Muscle of arm (tissue), 14 donors: ENCODE measurements at places on chromosomes 3 and 15.

GRCh38 chr3:43727930-43728329, 37.2 kb downstream of the ABHD5 start:
- no peak for DNase-seq

GRCh38 chr15:46892621-46893160, 824.6 kb upstream of the SEMA6D start:
- DNase-seq: no peak

- no peak for DNase-seq
Observed at GRCh38 chr3:39038165-39038564, 13.6 kb downstream of the SCN11A start.

DNA sequence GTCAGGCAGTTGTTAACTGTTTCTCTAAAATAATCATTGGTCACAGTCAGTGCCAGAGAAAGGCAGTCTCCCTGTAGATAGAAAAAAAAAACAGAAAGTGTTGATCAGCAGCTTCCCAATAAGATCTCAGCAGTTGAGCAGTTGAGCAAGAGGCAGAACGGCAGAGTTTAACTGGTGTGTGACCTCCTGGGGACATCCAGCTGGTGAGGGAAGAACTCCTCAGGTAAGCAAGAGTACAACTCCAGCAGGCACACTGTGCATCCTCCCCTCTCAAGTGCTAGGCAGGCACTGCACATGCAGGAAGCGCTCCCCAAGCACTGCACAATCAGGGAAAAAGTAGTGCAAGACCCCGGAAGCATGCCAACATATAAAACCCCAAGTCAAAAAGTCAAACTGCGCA, 1287.2 kb downstream of the NSUN3 start:
- DNase-seq: no peak

GRCh38 chr3:142278451-142278850, 53.1 kb upstream of the GK5 start:
- no peak for DNase-seq

DNA sequence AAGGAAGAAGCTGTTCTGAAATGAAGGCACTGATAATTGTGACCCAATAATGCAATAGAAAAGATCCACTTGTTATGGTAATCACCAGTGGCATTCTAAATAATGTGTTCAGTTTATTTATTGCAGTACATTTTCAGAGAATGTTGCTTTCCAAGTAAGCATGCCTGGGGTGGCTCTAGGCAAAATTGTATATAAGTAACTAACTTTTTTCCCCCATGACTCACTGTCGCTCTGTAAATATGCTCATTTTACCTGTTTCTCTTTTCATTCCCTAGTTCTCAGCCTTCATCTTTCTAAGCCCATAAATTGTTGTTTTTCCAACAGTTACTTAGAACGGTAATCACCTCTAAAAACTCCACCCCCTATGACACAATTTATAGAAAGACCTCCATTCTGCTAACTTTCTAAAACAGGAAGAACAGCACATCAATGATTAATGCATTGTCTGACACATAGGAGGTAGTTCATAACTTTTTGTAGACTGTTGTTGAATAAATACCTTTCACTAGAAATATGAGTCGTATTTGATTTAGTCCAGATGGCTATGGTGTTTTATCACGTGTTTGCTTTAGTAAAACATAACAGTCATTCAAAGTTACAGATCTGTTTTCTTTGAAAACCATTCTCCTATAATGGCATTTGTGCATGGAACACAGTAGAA, 143.1 kb downstream of the LSAMP start:
- DNase-seq: no peak

- no peak for DNase-seq
Observed at GRCh38 chr3:8524249-8524648, 22.6 kb downstream of the LMCD1 start.

DNA sequence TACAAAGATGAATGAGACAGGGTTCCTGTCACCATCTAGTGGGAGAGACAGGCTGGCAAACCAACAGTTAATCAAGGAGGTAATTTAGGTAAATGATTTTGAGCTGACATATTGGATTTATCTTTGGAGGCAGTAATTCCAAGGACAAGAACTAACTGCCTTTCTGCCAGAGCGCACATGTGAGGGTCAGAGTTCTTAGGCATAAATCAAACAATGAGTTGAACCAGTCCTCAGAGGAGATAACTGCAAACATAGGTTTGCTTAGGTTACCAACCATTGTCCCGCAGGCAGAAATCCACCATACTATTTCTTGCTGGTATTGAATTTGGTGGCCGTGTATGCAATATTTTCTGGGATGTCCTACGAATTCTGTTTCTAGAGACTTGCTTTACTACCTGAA, 14.2 kb upstream of the PPP1R2 start:
- DNase-seq: no peak

- DNase-seq: no peak
Observed at GRCh38 chr3:108669208-108669607, 79.7 kb downstream of the DZIP3 start.

DNA sequence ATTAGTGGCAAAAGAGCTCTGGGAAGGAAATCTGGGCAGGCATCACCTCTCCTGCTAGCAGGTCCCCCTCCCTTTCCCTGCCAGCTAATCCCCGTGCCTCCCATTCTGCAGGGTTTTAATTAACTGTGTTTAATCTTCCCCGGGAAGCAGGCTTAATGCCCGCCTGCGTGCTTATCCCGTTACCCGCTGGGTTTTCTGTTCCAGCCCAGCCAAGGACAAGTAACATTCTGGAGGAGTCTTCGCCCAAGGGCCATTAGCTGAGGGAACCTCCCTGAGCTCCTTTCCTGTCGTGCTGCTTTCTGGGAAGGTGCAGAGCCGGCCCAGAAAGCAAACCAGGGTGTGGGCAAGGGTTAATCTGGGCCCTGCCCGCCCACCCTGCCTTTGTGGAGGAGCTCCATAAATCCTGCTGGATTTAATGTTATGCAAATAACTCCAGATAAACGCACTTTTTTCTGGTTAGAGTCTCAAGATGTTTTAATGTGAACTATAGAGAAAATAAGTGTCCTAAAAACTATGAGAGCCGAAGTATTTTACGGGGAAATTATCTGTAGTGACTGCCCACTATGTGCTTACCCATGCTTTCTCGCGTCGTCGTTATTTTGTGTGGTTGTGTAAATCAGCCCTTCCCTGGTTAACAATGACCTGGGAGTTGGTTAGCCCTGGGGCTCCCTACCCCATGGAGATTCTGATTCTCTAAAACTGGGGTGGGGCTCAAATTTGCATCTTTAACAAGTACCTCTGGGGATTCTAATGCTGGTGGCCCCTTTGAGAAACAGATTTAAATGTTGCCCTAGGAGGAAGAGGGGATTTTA, 25.9 kb downstream of the TRIM71 start:
- DNase-seq: no peak

GRCh38 chr15:101590785-101591184, 61.4 kb downstream of the TM2D3 start:
- no peak for DNase-seq

DNA sequence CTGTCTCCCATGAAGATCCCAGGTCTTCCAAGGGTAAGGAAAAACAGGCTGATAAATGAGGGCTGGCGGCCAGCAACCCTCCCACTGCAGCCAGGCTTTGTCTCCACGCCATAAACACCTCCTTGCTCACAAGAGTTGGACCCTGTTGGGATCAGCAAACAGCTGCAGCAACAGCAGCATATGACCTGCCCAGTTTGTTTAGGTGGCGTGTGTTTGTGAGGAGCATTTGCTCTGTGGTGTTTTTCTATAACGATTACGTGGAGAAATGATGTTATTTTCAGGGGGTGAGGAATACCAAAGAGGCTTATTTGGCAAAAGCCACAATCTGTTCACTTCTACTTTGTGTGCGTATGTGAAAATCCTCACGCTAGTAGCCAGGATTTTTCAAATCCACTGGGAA, 58.5 kb downstream of the RFTN1 start:
- DNase-seq: no peak

- DNase-seq: no peak
Observed at GRCh38 chr3:99357131-99357530, 281.3 kb upstream of the COL8A1 start.

DNA sequence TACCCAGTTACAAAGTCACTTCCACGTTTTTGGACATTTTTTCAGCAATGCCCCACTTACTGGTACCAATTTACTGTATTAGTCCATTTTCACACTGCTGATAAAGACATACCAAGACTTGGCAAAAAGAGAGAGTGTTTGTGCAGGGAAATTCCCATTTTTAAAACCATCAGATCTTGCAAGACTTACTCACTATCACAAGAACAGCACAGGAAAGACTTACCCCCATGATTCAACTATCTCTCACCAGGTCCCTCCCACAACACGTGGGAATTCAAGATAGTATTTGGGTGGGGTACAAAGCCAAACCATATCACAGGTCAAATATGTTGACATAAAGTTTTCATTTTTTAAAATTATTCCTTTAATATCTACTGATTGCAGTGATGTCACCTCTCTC, 16.2 kb upstream of the ABI3BP start:
- no peak for DNase-seq

- DNase-seq: no peak
Observed at GRCh38 chr3:28575746-28576613, 227.4 kb upstream of the AZI2 start.

GRCh38 chr15:90105521-90105920, 3.3 kb upstream of the IDH2 start:
- DNase-seq: no peak

GRCh38 chr3:45538641-45538986, 55.9 kb upstream of the LIMD1 start:
- no peak for DNase-seq

DNA sequence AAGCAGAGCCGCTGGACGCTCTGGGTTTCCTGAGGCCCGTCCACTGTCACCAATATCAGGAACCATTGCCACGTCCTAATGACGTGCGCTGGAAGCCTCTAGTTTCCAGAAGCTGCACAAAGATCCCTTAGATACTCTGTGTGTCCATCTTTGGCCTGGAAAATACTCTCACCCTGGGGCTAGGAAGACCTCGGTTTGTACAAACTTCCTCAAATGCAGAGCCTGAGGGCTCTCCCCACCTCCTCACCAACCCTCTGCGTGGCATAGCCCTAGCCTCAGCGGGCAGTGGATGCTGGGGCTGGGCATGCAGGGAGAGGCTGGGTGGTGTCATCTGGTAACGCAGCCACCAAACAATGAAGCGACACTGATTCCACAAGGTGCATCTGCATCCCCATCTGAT, 3.3 kb downstream of the RHO start:
- no peak for DNase-seq

DNA sequence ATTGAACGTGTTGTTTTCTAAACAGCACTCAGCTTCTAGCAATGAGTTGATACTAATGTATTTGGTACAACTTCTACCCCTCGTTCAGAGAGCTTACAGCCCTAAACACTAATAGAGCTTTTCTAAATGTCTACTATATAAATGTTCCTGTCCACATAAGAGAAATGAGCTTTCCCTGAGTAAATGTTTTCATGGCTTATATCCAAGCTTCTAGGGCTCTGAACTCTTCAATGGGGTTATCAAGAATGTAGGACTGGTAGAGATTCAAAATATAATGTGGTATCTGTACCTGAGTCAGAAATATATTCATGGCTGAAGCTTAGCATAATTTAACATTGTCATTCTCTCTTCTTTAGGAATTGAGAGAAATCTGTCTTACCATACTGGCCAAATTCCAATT, 73.4 kb downstream of the SERPINI1 start:
- no peak for DNase-seq
